ENCODE measurements at places on chromosomes 1 and 21.

DNA sequence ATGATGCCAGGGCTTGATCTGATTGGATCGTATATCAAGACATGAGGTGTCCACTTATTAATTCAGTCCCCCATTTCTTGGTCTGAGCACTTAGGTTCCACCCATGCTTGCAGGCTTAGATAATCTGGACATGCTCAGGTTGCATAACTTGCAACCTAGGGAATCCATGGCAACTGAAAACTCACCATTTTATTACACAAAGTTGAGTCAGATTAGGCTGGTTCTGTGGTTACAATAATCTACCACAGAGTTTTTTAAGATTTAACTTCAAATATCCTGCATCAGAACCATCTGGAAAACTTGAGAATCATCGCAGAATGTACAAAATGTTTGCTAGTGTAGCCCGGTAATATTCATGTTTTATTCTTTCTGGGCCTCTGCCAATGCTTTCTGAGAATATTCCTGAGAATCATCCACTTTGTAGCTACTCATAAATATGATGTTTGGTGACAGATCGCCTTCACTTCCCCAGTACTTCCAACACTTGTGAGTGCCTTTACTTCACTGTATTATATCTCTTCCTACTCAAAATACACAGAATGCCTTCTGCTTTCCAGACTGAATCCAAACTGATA, 707.2 kb upstream of the ADAMTS5 start:
- no peak for DNase-seq

GRCh38 chr21:30842990-30843389, 13.4 kb upstream of the KRTAP7-1 start:
- no peak for DNase-seq

- DNase-seq: no peak
Observed at GRCh38 chr21:44984428-44984791, 44.6 kb downstream of the SLX9 start.

- DNase-seq: no peak
Observed at GRCh38 chr21:41160036-41160435, 7.9 kb upstream of the BACE2 start.

DNA sequence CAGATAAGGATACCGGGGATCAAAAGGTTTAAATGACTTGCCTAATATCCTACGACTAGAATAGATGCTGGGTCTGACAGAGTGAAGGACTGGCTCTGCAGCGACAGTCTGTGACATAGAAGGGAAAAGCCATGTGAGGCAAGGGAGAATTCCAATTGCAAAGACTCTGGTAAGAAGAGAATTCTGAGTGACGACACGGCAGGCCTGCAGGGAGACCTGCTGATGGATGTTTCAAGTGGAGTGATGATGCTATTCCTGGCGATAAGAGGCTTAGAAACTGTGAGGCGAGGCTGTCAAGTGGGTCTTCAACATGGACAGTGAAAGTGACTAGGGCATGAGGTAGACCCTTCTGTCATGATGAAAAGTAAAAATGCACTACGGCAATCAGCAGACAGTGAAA, 176.6 kb upstream of the PBX1 start:
- DNase-seq: no peak

- DNase-seq: no peak
Observed at GRCh38 chr1:17207540-17207939, 2.6 kb downstream of the PADI1 start.

DNA sequence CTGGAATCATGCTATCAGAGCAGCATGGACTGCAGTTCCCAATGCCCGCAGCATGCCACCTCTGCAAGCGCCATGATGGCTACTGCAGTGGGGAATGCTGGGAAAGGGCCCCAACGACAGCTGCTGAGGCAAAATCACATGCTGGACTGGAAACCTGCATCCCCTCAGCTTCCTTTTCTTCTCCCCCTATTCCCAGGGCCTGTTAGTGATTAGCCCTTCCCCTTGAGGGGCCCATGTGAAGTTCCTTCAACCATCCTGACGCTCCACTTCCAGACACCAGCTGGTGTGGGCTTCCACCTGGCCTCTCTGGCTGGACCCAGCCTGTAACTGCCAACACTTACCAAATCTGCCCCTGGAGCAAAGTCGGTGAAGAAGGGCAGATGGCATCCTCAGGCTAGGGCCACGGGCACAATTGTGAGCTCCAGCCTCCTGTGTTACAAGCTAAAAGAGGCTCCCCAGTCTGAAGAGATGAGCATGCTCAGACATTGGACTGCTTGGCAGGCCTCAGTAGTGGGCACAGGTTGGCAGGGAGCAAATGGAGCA, 22.1 kb upstream of the SDC3 start:
- no peak for DNase-seq

- DNase-seq: no peak
Observed at GRCh38 chr1:205528446-205528886, 24.0 kb downstream of the CDK18 start.

DNA sequence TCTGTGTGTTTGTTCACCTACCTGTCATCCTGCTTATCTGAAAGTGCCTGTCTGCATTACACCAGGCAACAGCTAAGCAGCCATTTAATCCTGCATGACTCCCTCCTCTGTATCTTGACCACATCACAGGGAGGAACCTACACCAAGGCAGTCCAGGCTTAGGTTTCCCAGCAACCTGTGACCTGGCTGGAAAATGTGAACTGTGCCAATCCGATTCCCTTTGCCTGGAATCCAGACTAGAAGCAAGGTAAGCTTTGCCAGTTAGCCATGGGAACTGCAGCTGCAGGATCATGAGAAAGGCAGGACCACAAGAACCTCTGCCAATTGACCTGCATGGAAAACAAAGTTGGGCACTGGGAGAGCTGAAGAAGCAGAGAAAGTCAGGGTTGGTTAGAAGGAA, 6.3 kb upstream of the ATP1B1 start:
- DNase-seq: no peak

- no peak for DNase-seq
Observed at GRCh38 chr1:48898894-48899293, 122.2 kb upstream of the BEND5 start.

GRCh38 chr1:170075186-170075585, 691 bp upstream of the KIFAP3 start:
- DNase-seq: no peak

- no peak for DNase-seq
Observed at GRCh38 chr1:71987181-71987580, 295.2 kb downstream of the NEGR1 start.

- DNase-seq: no peak
Observed at GRCh38 chr21:43884861-43885417, 19.9 kb downstream of the AGPAT3 start.

- no peak for DNase-seq
Observed at GRCh38 chr1:159318784-159319551, 16.8 kb downstream of the FCER1A start.

DNA sequence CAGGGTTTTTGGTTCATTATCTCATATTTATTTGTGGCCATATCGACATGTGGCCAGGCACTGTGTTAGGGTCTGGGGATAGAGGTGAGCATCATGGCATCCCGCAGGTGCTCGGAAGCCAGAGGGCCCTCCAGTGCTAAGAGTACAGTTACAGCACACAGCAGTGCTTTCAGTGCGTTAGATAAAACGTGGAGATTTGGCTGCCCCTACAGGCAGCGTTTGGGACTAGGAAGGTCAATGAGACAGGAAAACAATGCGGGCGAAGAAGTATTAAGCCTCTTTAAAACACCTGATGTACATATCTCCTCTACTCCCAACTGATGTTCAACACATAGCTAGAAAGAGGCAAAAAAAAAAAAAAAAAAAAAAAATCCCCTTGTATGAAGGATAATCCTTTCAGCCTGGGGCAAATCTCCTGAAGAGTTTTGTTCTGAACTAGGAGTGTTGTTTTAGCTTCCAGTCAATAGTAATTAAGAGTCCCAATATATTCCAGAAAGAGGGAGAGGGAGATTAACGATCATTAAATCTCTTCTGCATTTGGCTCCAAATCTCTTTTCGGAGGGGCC, 80.1 kb downstream of the CAPZB start:
- DNase-seq: no peak

DNA sequence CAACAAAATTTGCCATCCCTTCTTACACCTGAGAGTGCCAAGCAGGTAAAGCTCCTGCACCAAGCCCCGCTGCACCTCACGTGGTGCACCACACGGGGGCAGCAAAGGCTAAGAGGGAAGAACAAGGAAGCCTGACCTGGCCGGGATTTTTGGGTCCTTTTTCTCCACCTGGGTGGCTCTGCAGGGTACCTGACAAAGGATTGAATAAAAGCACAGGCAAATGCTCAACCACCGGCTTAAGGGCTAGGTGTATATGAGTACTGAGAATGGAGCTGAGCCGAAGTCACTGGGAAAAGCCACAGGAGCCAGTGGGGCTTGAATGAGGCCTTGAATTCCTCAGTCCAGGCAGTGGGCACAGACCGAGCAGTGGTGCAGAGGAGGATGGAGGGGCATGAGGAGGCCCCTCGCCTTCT, 36.4 kb downstream of the ZNF697 start:
- DNase-seq: no peak

DNA sequence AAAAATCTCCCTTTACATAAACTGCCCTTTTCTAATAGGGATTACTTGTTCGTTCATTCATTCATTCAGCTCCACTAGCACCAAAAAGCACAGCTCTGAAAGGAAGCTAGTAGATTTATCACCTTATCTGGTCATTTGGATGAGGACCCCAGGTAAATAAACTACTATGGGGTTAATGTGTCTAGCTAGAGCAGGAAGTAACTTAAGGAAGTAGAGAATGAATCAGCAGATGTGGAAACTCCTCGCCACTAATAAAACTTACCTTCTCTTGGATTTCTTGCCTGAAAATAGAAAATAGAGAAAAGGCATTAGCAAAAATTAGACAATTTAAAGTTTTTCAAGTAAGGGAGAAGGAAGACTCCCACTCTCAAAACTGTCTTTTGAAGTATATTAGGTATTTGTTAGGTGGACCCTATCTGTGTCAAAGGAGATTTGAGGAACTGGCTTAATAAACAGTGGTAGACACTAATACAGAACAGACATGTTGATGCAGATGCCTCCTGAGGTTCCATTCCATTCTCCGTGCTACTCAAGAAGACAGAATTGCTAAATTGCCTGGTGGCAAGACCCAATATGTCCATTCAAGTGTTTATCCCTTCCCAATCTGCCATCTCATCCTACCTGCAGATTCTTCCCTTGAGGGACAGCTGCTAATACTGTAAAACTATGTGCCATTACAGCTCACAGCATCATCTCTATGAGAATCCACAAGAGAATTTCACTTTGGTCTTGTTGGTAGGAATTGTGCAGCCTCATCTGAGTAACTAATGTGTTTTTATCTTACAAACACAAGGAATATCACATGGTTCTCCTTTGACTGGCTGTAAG, 14.9 kb downstream of the SELL start:
- no peak for DNase-seq

DNA sequence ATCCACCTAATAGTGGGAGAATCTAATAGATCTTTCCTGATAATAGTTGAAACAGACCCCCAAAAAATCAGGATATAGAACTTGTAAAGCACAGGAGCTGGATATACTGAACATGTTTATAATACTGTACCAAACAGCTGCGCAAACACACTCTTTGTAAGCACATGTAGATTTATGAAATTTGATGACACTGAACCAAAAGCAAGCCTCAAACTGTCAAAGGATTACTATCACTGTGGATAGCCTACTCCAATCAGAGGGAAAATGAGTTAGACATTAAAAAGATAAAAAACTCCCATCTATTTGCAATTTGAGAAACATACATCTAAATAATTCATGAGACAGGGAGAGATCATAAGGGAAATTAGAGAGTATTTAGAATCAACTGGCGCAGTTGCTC, 26.1 kb downstream of the RCAN3 start:
- DNase-seq: no peak

DNA sequence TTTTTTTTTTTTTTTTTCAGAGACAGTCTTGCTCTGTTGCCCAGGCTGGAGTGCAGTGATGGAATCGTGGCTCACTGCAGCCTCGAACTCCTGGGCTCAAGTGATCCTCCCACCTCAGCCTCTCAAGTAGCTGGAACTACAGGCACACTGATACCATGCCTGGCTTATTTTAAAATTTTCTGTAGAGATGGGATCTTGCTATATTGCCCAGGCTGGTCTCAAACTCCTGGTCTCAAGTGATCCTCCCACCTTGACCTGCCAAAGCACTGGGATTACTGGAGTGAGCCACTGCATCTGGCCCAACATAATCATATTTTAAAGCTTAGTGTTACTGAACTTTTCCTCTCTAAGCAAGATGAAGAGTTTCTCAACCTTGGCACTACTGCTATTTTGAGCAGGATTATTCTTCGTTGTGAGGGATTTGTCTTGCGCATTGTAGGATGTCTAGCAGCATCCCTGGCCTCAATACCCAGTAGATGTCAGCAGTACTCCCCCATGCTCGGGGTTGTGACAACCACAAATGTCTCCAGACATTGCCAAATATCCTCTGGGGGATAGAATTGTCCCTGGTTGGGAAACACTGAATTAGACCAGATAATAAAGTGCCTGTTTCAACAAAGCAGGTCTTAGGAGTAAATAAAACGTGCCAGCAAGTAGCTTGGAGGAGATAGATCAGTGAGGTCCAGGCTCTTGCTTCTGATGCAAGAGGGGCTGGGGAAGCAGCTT, 15.1 kb upstream of the THRAP3 start:
- no peak for DNase-seq

DNA sequence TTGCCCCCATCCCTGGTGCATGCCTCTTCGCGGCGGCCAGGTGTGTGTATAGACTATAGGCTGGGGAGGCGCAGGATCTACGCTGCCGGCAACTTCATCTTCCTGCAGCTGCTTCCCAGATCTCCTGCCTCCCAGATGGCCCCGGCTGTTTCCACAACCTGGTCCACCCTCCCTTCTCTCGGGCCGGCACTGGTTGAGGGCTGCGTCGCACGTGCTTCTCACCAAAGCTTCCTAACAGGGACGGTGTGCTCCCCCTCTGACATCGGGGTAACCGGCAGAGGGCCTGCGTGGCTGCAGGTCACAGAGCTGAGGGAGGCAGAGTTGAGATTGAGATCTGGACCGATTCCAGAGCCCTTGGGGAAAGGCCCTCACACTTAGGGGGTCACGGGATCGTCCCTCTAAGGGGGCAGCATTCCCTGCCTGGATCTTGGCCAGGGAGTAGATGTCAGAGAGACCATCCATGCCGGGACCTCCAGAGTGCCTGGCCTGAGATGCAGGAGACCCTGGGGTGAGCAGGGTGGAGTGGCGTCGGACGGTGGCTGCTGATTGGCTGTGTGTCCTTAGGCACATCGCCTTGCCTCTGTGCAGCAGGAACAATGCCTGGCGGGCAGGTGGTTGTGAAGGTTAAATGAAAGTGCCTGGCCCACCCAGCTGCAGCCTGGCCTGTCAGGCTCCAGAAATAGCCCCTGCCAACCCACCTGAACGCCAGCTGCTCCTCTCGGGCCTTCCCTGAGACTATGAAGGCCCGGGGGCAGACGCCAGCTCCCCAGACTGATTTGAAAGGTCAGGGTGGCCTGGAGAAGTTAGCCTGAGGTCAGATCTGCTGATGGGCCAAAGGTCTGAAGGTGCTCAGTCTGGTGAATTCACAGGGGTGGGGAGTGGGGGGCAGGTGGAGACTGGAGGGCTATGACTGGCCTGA, 6.1 kb upstream of the MASP2 start:
- DNase-seq: no peak

GRCh38 chr1:50970931-50971582, 1.0 kb downstream of the CDKN2C start:
- DNase-seq: no peak

- DNase-seq: no peak
Observed at GRCh38 chr1:31669786-31670592, 25.3 kb upstream of the PEF1 start.
